ENCODE measurements at places on chromosomes 3 and 15.
A peak's percentile ranks its signal among the peaks of the same experiment; 100 is the strongest.

- no peak for DNase-seq
Observed at GRCh38 chr3:160945336-160945735, 159.8 kb downstream of the B3GALNT1 start.

DNA sequence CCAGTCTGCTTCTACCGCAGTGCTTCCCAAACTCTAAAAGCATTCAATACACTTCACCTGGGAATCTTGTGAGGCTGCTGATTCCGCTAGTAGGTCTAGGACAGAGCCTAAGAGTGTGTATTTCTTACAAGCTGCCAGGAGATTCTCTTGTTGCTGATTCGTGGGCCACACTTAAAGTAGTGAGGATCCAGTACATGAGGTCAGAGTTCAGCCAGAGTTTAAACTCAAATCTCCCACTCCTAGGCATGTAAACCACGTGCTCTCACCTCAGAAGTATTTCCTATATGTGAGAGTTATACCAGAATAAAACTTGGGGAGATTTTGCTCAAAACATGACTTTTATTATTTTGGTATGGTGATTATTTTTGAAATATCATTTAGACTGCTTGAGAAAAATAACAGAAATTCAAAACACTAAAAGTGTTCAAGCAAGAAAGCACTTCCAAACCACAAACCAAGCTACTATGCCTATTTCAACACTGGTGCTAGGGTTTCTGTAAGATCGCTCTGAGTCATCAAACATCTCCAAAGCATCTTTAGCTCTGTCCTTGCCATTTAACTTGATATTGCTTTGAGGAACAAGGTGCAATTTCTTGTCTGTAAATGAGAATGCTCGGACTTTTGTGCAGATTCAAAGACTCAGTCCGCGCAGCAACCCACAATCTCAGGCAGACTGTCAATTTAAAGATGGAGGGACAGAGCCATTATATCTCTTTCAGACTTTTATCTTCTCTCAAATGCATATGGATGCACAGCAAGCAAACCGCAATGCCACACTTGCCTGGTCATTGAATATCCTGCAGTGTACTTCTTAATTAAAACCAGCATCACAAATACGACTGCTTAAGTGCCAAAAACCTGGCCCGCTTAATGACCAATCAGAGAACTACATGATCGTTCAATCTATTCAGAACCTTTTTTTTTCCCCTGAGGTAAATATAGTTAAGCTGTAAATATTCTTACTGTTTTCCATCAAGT, 59.8 kb downstream of the AGTR1 start:
- no peak for DNase-seq

GRCh38 chr3:51392355-51393133, 1.5 kb downstream of the RBM15B start:
- DNase-seq: no peak

- peak; percentile 18 for DNase-seq
Observed at GRCh38 chr15:42490291-42490670, 660 bp downstream of the ZNF106 start.

GRCh38 chr3:186239321-186239720, 122.7 kb downstream of the DGKG start:
- peak; percentile 7 for DNase-seq

GRCh38 chr15:60396958-60397771, 621 bp downstream of the ANXA2 start:
- DNase-seq: no peak

DNA sequence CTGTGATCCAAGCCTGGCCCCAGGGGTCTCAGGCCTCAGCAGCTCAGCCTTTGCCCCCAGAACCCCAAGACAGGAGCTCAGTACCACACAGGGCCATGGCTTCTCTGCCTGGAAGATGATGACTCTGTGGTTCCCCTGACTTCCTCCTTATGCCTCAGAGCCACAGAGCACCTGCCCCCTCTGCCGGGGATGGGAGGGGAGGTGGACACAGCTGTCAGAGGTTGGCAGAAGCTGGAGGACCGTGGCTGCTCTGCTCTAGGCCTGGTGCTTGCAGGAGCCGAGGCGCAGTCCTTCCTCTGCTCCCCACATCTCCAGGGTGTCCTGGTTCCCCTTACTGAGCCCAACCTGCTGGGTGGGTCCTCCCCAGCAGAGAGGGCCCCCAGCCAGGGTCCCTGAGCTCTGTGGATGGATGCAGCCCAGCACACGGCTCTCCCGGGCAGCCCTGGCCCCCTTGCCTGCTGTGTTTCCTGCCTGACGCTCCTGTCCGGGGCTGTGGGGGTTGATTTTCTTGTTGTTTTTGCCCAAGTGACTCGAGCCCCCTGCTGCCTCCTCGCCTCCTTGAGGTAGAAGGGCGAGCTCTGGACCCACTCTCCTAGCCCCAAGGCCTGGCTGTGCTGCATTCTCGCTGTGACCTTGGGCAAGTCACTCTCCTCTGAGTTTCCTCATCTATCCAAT, 36.6 kb downstream of the PSTPIP1 start:
- no peak for DNase-seq

DNA sequence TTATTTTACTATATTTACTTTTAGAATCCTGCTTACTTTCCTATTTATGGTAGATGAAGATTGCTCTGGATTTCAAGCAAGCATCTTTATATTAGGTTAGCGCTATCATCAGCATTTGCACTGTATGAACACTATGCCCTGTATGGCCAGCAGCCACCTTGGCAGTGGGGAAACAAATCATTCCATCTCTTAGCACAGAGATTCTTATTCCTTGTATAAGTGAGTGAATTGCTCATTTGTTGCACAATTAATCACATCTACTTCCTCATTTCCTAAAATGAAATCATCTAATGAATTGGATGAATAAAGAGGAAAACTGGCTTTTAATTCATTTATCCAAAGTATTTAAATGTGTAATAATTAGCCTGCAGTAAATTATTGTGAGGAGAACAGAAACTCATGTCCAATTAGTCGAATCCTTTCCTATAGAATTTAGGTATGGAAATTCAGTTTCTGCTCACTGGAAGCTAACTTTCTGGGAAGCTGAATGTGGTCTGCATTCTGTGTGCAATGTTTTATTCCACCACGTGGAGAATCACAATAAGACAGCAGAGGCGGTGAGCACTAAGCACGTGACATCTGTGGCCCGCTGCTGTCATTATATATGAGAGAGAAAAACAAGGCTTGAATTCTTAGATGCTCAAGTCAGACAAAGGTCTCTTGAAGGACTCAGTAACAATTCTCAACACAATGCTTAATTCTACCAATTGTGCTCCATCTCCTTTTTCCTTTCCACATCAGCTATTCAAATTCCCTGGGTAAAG, 93.4 kb downstream of the PEX5L start:
- DNase-seq: no peak

- no peak for DNase-seq
Observed at GRCh38 chr3:197000211-197000610, 29.4 kb downstream of the MELTF start.

GRCh38 chr3:128080323-128081080, 28.3 kb downstream of the SEC61A1 start:
- peak; percentile 50 for DNase-seq

DNA sequence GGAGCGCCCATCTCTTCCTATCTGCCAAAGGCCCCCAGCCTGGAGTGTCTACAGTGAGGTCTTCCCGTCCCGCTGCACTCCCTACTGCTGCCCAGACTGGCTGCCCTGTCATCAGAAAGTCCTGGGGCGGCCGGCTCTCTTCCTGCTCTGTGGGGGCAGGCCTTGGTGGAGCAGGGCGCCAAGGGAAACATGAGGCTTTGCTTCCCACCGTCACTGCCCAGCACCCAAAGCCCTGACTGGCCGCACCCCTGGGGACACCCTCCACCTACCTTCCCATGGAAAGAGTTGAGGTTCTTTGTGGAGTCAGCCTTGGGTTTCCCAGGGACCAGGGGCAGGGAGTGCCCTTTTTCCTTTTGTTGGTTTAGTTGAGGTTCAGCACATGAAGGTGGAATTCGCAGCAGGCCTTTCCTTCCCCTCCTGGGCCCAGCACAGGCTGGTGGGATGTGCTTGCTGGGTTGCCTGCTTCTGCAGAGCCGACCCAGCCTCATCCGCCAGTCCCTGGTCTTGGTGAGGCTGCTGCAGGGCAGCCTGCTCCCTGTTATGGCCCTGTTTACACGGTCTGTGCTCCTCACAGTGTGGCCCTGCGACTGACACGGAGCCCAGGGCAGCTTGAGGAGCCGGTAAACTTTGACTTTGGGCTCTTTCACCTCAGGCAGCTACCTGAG, 51.8 kb upstream of the PLXNA1 start:
- DNase-seq: no peak

GRCh38 chr3:118098827-118099226, 935.8 kb downstream of the IGSF11 start:
- no peak for DNase-seq

GRCh38 chr3:97910931-97911351, 61.3 kb downstream of the RIOX2 start:
- no peak for DNase-seq

- DNase-seq: peak; percentile 91
Observed at GRCh38 chr3:69411346-69411745, 25.5 kb upstream of the FRMD4B start.

DNA sequence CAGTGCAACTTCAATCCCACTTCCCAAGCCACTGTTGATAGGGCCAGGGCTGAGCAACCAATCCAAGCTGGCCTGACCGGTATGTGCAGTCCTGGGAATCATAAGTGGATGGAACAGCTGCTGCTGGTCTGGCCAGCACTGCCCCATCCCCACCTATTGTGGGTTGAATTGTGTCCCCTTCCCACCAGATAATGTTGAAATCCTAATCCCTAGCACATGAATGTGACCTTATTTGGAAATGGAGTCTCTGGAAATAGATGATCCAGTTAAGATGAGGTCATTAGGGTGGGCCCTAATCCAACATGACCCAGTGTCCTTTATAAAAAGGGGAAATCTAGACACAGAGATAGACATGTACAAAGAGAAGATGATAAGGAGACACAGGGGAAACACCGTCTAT, 13.7 kb upstream of the PDIA5 start:
- no peak for DNase-seq

All from kidney capillary endothelial cell (primary cell).